ENCODE measurements at places on chromosomes 2 and 18. TPM values are rescaled to one million over a fixed set of nuclear protein-coding genes. Genes with fewer than 3 reads are reported as not detected.
A peak's percentile ranks its signal among the peaks of the same experiment; 100 is the strongest.

DNA sequence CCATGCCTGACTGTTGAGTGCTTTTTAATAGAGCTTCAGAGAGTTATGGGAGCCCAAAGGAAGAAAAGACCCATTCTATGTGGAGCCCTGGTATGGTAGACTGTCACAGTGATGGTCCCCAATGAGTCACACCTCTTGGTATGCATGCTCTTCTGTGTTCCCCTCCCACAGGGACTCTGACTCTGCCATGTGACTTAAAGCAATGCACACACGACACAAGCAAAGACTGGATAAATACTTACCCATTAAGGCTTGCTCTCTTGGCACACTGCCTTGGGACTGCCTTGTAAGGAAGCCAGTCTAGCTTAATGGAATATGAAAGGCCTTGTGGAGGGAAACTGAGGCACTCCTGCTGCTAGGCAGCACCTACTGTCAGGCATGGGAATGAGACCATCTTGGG, 16.7 kb upstream of the DTNB start:
- no peaks in the 10 kb centered on the region for H3K36me3 ChIP-seq
- no peaks in the 10 kb centered on the region for H3K27me3 ChIP-seq
- DNase-seq, result no peak
- no peak overlapping the region for H3K4me3 ChIP-seq
- H3K4me1 ChIP-seq, result no peaks in the 10 kb centered on the region

DNA sequence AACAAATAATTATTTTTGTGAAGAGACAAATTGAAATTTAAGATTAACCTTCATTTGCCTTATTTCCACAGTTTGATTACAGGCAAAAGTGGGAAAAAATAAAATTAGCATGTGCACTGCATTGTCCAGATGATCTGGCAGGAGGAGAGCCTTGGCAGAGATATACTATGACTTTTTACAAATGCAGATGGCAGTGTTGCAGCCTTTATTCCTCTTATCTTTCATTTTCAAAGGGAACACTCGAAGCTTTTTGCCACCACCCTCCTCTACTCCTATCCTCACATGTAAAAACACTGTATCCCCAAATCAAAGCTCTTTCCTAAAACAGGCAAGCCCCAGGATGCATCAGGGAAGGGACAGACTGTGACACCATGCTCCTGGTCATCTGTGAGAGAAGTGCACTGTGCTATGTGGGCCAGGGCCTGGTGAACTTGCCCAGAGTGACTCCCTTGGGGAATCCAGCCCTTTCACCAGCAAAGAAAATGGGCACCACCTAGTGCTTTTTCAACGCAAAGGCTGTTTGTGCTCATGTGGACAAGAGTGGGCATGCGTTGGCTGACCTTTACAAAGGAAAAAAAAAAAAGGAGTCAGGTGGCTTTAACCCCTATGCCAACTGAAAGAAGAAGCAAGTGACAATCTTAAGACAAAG, 74.7 kb upstream of the ETAA1 start:
- H3K4me1 ChIP-seq, result no peaks in the 10 kb centered on the region
- no peak overlapping the region for H3K4me3 ChIP-seq
- DNase-seq, result no peak
- H3K36me3 ChIP-seq, result no peaks in the 10 kb centered on the region

DNA sequence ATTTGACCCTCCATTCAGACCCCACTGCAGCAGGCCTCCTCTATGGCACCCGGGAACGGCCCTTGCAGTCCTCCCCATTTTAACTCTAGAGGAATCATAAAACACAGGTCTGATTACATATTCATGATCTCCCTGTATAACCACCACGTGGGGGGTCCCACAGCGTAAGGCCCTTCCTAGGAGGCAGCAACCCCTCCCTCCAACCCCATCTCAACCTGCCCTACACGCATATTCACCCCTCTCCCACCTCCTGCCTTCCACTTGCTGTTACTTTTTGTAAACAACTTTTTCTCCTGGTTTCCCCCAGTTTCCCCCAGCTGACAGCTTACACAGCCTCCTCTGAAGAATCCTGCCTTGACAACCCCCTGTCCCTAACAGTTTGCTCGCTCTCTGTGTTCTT, 85.1 kb upstream of the FOXI3 start:
- H3K27ac ChIP-seq, result no peak overlapping the region
- H3K4me1 ChIP-seq, result no peaks in the 10 kb centered on the region
- no peaks in the 10 kb centered on the region for H3K36me3 ChIP-seq
- no peaks in the 10 kb centered on the region for H3K27me3 ChIP-seq
- no peak for DNase-seq
- H3K4me3 ChIP-seq, result no peak overlapping the region

- no peaks in the 10 kb centered on the region for H3K4me1 ChIP-seq
- H3K27ac ChIP-seq, result no peak overlapping the region
- no peaks in the 10 kb centered on the region for H3K36me3 ChIP-seq
- no peaks in the 10 kb centered on the region for H3K27me3 ChIP-seq
- no peak for DNase-seq
These were observed 574.8 kb downstream of the LRP1B start for GRCh38 chr2:141555876-141556470.

DNA sequence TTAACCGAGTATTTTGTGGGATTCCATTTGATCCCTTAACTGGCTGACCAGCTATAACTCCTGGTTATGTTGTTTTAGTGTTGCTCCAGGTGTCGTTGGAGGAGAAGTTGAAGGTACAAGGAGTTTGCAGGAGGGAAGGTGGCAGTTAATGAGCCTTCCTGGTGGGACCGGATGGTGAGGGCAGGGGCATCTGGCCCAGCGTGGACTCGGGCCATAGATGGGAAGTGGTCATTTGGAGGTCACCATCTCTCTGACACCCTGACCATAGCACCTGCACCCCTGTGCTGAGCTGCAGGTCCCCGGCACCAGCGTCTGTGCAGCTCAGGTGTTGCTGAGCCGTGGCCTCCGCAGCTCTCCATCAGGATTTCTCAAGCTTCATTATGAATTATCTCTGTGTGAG, 51.4 kb upstream of the RBM44 start:
- H3K27me3 ChIP-seq, result no peaks in the 10 kb centered on the region
- no peak for DNase-seq
- peaks cover 46% of the 10 kb centered on the region for H3K36me3 ChIP-seq
- no peak overlapping the region for H3K4me3 ChIP-seq
- peaks cover 2% of the 10 kb centered on the region for H3K4me1 ChIP-seq
- no peak overlapping the region for H3K27ac ChIP-seq

DNA sequence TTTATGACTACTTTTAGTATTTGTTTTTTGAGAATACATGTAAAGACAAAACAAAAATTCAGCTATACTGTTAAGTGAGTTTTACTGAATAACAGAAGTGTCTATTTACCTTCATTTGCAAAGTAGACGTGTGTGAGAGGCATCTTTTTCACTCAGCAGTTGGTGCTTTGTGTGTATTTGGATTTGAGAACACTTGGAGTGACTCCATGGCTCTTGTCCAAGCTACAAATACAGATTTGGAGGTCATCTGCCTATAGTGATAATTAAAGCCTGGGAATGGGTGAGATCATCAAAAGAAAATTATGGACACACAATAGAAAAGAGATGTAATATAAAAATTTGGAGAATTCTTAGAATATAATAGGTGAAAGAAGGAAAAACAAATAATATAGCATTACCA, 6.2 kb downstream of the NAB1 start:
- H3K4me1 ChIP-seq, result peaks cover under 1% of the 10 kb centered on the region
- H3K36me3 ChIP-seq, result peaks cover 3% of the 10 kb centered on the region
- no peaks in the 10 kb centered on the region for H3K27me3 ChIP-seq
- H3K27ac ChIP-seq, result no peak overlapping the region

DNA sequence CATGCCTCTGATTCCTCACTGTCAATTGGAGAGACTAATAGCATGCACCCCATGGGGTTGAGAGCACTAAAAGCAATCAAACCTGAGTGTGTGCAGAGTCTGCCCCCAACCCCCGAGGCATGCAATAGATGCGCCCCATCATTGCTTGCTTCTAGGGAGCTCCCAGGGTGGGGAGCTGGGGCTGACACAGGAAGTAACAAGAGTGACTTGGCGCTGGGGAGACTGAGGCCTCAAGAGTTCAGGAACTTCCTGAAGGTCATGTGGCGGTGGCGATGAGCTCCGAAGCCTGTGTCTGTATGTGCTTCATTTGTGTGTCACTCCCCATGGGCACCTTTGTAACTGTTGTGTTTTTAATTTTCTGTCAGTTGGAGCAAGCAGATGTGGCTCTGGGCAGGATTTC, 61.2 kb downstream of the CTIF start:
- no peak for DNase-seq
- no peak overlapping the region for H3K27ac ChIP-seq
- H3K4me3 ChIP-seq, result no peak overlapping the region
- H3K27me3 ChIP-seq, result no peaks in the 10 kb centered on the region

- H3K36me3 ChIP-seq, result no peaks in the 10 kb centered on the region
- H3K27ac ChIP-seq, result no peak overlapping the region
These were observed 77.9 kb downstream of the CLIP4 start for GRCh38 chr2:29193111-29193510.

DNA sequence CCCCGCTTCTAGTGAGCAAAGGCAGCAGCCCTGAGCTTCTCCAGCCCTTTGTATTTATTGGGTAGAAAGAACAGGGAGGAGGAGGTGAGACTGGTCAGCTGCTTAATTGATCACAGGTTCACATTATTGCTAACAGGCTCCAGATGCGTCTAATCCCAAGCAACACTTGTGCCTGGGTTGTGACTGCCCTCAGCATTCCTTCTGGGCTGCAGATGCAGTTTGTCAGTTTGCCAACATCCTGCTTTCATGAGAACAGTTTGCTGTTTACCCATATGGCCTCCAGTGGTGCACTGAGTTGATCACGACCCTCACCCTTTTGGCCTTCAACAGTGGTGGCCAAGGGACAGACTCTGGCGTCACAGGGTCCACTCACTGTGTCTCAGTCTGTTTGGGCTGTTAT, 159.5 kb upstream of the ZNF516 start:
- H3K36me3 ChIP-seq, result no peaks in the 10 kb centered on the region
- H3K4me3 ChIP-seq, result no peak overlapping the region
- no peak for DNase-seq
- peaks cover 2% of the 10 kb centered on the region for H3K4me1 ChIP-seq

DNA sequence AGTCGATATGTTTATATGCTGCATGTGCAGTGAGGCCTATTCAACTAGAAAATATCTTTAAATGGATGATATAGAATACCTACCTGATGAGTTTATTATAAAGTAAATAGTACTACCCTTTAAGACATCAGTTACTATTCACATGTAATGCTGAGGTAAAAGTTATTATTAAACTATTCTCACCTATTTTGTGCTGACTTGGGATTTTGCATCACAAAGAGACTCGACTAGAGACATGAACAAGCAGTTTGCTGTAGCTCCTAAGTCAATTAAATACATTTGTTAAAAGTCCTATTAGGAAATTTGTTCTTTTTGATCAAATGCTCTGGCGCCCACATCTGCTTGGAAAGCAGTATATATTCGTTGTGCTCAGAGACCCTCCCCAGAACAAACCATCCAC, 164.1 kb downstream of the CCDC85A start:
- no peak overlapping the region for H3K4me3 ChIP-seq
- no peak overlapping the region for H3K27ac ChIP-seq
- H3K36me3 ChIP-seq, result no peaks in the 10 kb centered on the region
- no peak for DNase-seq
- H3K4me1 ChIP-seq, result no peaks in the 10 kb centered on the region
- no peaks in the 10 kb centered on the region for H3K27me3 ChIP-seq

DNA sequence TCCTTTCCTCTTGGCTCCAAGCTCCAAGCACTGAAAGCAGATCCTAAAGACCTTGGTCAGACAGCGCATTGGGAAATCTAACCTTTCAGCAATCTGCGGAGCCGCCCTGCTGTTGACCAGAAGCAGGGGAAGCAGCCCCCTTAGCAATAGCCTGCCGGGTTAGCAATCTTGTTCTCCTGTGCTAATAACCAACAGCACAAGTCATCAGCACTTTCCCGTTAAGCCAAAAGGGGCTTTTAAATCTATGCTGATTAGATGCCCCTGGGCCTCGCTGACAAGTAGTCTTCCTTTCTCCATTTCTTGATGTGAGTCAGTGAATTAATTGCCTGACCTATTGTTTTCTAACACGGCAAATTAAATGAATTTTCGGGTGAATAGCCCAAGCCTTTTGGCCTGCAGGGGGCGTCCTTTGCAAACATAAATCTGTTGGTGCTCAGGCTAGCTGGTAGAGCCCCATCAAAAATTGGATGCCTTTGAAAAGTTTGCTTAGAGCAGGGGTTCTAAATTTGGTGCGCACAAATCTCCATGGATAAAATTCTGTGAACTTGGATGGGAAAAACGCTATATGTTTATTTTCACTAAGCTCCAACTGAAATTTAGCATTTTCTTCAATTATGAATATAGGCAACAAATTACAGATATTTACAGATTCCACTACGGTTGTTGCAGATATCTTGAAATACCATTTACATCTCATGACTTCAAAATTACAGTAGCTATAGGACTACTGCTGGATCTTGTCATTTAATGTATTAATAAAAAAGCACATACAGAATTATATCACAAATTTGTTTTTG, 24.6 kb downstream of the MAIP1 start:
- H3K36me3 ChIP-seq, result no peaks in the 10 kb centered on the region
- peak; percentile 56 for DNase-seq
- no peak overlapping the region for H3K4me3 ChIP-seq
- H3K27ac ChIP-seq, result no peak overlapping the region
- no peaks in the 10 kb centered on the region for H3K27me3 ChIP-seq

GRCh38 chr2:196288006-196288538, 116.7 kb upstream of the STK17B start:
- H3K27ac ChIP-seq, result no peak overlapping the region
- H3K36me3 ChIP-seq, result no peaks in the 10 kb centered on the region
- no peak for DNase-seq
- peaks cover 14% of the 10 kb centered on the region for H3K4me1 ChIP-seq
- no peaks in the 10 kb centered on the region for H3K27me3 ChIP-seq

DNA sequence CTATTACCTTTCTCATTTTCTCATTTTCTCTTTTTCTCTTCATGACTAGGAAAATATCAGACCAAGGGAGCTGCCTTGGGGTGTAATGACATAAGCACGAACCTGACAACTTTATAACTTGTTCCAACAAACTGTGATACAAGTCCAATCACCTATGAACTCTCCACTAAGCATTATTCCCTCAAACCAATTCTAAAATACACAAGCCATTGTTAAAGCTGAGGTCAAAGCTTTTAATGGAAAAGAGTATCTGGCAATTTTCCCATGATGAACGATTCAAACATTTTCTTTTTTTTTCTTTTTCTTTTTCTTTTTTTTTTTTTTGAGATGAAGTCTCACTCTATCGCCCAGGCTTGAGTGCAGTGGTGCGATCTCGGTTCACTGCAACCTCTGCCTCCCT, 48.4 kb upstream of the NARS1 start:
- peaks cover 11% of the 10 kb centered on the region for H3K4me1 ChIP-seq
- H3K27me3 ChIP-seq, result no peaks in the 10 kb centered on the region
- DNase-seq, result no peak
- H3K4me3 ChIP-seq, result no peak overlapping the region
- H3K27ac ChIP-seq, result no peak overlapping the region

Gene SLC4A5
- total RNA-seq, result 10.1 TPM

Gene FEV
- not detected for total RNA-seq

Gene GAL3ST2
- 0.80 TPM for total RNA-seq

Gene MYCN
- 1.3 TPM for total RNA-seq

Gene ADGRF3
- 2.1 TPM for total RNA-seq

Gene SNED1
- 82.5 TPM for total RNA-seq
